ENCODE measurements at places on chromosomes 4 and X.

DNA sequence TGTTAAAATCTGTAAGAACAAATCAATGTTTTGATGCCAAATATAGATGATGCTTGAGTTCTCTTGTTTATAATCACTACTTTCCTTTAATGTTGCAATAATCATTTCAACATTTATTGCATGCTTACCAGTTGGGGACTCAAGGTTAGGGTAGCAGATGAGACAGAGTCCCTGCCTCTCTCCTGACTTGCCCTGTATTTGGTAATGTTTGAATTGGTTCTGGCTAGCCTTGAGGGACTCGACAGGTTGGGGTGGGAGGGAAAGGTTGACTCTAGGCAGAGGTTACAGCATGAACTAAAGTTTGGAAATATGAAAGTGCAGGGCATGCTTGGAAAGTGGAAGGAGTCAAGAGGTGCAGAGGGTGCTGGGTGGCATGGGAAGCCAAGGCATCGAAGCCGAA lies 2.0 kb downstream of the SEC24B start:
- no peak for DNase-seq

GRCh38 chrX:56281789-56282188 lies 49.6 kb downstream of the KLF8 start:
- DNase-seq: no peak

- no peak for DNase-seq
Observed at GRCh38 chrX:42443267-42443666, 334.7 kb downstream of the PPP1R2C start.

DNA sequence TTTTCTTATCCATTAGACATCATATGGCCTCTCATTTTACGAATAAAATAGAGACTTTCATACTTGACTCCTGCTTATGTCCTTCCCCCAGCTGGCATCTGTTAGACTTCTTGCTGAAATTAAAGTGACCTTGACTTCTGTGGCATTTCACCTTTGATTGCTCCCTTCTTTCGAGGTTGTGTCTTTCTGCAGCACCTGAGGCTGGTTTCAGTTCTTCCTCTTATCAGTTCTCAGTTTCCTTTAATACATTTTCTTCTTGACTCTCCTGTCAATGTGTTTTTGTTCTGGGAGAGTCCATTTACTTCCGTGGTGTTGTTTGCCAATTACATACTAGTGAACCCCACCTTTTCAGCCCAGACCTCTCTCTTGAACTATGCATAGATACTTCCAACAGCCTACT lies 81.6 kb downstream of the RBPJ start:
- no peak for DNase-seq

DNA sequence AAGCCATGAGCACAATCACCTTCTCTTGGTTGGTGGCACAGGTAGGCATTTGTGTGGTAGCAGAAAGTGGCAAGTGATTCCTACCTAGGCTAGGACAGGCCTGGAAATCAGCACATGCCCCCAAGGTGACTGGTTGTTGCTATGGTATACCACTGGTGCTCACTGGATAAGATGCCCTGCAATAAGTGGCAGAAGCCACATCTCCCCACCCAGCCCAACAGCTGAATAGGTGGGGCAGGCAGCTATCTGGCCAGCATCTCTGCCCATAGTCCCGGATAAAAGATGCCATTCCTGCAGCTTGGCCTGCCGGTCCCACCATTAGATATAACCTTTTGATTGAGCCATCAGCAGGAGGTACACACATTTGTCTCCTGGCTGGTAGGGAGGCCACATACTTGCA lies 21.1 kb downstream of the AMER1 start:
- no peak for DNase-seq

DNA sequence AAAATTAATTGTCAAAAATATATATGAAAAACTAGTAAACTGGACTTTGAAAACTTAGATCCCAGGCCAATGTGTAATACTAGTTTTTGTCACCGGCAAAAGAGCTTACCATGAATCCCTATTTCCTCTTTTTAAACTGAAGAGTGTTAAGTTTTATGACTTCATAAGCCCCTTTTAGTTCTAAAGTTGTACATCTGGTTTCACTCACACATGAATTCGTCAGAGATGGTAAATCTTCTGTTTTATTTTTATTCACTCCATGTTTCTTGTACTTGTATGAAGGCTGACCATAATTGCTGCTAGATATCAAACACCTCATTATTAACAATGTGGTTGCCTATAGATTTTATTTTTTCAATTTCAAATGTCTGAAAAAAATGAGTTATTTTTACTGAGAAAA lies 827.9 kb downstream of the PCDH7 start:
- DNase-seq: no peak

GRCh38 chr4:190018201-190018920 lies 8.7 kb downstream of the FRG2 start:
- DNase-seq: no peak

DNA sequence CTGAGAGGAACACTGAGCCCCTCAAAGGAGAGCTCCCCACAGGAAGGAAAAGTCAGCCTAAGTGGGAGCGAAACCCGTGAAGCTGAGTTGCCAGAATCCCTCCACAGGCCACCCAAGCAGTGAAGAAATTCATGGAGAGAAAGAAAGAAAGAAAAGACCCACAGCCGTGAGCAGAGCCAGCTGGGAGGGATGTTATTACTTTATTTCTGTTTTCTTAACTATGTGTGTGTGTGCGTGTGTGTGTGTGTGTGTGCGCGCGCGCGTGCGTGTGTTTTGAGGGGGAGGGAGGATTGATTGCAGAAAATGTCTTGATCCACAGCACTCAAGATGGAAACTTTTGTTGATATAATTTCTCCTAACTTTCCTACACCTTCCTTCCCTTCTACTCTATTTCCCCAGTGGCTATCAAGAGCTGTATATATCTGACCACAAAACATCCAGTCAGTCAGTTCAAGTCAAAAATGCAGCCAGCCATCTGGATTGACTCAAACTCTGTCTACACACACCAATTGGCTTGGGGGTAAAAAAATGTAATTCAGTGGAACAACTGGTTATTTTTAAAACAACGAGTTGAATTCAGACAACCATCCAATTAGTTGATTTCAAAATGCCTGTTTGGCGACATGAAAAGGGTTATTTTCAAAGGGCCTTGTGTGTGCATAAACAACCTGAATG lies 13.8 kb upstream of the GPC3 start:
- no peak for DNase-seq

DNA sequence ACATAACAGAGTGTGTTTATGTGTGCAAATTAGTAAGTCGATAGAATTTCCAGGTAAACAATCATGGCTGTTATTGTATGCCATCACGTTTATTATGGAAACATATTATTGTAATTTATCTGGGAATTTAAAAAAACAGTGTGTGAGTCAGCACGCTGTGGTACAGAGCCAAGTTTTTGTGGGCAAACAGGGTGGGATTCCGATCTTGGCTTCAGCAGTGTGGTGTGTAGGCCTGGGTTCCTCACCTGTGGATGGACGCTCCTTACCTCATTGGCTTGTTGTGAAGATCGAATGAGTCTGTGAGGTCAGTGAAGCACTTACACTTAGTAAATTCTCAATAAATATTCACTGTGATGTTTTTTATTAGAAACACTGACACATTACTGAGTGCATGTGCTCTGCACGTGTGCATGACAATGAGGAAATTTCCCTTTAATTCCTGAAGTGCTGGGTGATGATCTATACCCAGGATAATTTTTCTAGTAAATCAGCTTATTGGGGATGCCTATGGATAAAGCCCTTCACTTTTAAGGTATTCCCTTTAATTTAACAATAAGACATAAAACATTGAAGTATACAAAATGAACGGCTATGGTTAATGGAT lies 36.4 kb downstream of the SLIT2 start:
- no peak for DNase-seq

GRCh38 chrX:39688576-39689375 lies 409.0 kb downstream of the BCOR start:
- peak; percentile 54 for DNase-seq

DNA sequence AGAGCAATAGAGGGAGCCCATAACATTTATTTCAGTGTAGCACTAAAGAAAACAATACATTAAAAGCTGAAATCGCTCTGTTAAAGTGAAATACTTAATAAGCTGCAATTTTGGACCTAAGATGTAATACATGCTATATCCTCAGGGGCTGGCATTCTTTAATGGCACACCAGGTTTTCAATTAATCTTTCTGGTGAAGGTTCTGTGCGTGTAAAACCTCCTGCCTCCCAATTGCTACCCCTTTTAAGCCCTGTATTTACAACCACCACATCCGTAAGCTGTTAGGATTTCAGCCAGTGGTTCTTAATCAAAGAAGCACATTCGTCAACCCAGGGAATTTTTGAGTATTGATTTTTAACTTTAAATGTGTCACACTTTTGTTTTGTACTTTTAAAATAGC lies 7.6 kb upstream of the COMMD8 start:
- DNase-seq: no peak

- no peak for DNase-seq
Observed at GRCh38 chr4:115292320-115293092, 179.1 kb upstream of the NDST4 start.

DNA sequence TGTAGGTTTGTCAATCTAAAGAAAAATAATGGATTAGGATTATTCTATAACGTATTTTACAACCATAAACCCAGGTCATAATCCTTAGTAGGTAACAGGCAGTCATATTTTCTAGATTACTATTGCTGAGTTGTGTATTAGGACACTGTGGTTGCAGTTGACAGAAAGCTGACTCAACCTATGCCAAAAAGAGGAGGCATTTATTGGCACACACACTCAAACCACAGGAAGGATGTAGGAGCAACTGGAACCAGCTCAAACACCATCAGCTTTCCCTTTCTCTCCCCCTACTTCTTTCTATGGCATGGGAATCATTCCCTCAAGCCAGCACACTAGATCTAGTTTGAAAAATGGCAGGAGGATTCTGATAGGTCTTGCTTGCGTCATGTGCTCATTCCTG lies 136.4 kb upstream of the FAM9C start:
- no peak for DNase-seq

DNA sequence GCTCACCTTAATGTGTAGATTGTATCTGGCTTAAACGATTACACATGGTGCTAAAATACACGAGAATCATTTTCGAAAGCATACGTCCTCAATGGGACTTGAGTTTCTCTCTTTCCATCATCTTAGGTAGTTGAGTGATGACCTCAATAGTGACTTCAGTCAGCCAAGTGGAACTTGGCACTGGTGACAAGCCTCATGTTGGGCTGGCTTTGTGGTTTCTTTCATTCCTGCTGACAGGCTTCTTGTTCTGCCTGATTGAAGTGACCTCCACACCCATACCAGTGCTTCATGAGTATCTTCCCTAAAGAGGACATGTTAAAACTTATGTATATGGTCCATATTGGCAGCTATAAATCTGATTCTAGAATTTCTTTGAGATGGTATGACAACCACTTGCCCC lies 159.1 kb upstream of the WDR1 start:
- no peak for DNase-seq

DNA sequence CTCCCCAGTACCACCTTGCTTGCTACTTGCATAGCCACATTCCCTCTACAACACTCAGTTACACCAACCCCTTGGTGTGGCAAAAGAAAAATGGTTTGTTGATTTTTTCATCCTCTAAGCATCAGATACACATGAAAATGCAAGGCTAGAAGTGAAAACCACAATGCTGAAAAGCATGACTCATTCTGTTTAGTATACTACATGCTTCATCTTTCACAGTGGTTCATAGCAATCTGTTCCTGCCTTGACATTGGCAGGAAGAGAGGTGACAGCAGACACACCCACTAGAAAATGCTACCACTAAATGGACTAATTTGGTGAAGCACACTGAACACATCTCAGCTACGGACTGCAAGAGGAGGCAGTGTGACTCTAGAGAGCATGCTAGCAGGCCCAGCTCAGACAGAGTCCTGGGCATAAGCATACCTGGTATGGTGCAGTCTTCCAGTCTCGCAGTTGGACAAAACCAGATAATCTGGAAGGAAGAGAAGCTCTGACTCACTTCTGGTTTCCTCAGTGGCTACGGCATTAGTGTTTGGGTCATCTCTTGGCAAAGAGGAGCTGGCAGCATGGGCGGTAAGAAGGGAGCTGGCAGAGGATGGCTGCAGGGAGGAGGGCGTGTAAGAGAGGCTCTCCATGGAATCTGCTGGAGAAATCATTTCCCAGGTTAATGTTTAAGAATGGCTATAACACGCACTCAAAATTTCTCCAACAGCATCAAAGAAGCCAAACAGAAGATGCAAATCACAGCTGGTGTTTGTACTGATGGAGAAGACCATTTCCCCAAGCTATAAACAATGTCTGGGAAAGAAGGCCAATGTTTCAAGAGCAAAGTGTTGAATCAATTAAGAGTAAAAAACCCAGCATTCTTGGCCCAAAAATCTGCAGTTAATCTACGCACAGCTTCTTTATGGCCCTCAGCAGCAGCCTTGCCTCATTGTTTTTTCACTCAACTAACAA lies 37.8 kb downstream of the GAB3 start:
- DNase-seq: no peak

- no peak for DNase-seq
Observed at GRCh38 chr4:11365039-11365438, 63.7 kb downstream of the HS3ST1 start.

DNA sequence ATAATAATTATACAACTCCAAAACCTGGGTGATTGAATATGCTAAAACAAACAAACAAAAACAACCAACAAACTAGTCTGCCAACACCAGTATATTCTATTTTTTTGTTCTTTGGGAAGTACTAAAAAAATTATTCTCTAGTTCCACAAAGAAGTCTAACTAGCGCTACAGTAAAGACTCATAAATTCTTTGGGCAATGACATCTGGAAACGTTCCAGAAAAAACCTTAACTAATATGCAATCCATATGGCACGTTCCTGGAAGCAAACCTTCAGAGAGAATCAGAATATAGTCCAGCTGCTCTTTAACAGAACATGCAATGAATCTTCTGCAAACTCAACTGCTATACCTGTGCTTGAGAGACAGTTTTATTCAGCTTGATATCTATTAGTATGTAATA lies 500.1 kb downstream of the TRAM1L1 start:
- no peak for DNase-seq

- DNase-seq: no peak
Observed at GRCh38 chrX:19512961-19513360, 2.3 kb downstream of the MAP3K15 start.

DNA sequence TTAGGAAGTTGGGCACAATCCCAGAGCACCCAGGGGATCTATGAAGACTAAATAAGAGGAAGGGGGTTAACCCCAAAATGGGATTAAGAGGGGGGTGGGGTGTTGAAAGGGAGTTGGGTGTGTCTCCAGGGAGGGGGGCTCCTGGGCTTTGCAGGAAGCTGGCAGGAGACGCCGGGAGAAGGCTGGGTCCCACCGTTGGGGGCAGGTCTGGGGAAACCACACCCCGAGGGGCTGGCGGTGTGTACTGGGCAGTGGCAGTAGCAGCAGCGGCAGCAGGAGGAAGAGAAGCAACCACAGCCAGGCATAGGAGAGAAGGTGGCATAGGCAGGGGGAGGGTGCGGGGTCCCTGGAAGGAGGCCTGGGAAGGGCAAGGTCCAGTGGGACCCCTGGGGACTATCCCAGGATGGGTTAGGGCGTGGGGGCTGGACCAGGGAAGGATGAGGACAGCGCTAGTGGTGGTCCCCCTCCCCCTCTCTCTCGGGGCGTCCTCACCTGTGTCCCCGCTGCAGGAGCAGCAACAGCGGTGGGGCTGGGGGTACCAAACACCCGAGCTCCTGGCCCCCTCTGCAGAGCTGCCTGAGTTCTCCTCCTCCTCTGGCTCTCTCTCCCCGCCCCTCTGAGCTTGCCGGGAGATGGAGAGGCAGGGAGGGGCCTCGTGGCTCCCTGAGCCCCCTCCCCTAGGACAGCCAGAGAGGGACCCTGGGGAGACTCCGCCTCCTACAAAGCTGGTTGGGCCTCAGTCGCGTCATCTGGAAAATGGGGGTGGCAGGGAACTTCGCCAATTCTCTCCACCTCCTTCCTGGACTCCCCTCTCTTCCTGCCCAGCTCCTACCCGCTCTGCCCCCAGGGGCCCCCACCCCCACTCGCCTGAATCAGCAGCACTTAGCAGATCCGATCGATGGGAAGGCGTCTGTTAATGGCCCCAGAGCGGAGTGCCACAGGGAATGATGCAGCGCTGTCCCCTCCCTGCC lies at the start of gene KCND1:
Gene KCND1, minus strand, starts transcription at position 596 of the 971 bp plus-strand sequence. CDS start 1,573 bp downstream, outside the sequence.
- DNase-seq: no peak

All from activated CD8-positive, alpha-beta memory T cell treated with anti-CD3 and anti-CD28 coated beads, Interleukin-2, amount 50 U/mL, for 48 hours (primary cell).